ENCODE measurements at places on chromosomes 12 and 14.
A peak's percentile ranks its signal among the peaks of the same experiment; 100 is the strongest.

DNA sequence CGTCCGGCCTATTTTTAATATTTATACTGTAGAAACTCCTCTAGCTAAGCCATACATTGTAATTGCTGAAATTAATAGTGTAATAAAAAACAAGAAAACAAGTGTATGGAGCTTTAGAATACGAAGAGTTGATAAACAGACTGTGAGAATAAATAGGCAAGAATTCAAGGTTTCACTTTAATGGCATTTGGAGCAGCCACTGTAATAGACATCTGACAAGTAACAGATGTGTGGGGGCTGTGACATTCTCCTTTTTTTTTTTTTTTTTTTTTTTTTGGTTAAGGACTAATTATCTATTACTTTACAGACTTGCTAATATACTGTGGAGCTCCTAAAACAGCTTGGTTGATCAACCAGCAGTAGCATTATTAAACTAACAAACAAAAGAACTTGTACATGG, 42.1 kb upstream of the CFAP54 start:
- DNase-seq: no peak

DNA sequence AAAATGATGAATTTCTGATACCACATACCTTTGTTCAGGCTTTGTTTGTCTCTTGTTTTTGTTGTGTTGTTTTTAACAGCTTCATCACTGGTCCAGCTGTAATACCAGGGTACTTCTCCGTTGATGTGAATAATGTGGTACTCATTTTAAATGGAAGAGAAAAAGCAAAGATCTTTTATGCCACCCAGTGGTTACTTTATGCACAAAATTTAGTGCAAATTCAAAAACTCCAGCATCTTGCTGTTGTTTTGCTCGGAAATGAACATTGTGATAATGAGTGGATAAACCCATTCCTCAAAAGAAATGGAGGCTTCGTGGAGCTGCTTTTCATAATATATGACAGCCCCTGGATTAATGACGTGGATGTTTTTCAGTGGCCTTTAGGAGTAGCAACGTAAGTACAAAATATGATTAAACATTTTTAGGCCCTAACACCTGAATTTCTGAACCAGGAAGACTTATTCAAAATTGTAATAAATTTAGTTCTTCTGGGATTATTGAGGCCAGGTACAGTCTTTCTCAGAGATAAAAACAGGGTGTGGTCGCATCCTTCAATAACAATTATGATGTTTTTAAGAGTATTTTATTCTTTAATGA, 22.4 kb downstream of the RXYLT1 start:
- DNase-seq: peak; percentile 58

DNA sequence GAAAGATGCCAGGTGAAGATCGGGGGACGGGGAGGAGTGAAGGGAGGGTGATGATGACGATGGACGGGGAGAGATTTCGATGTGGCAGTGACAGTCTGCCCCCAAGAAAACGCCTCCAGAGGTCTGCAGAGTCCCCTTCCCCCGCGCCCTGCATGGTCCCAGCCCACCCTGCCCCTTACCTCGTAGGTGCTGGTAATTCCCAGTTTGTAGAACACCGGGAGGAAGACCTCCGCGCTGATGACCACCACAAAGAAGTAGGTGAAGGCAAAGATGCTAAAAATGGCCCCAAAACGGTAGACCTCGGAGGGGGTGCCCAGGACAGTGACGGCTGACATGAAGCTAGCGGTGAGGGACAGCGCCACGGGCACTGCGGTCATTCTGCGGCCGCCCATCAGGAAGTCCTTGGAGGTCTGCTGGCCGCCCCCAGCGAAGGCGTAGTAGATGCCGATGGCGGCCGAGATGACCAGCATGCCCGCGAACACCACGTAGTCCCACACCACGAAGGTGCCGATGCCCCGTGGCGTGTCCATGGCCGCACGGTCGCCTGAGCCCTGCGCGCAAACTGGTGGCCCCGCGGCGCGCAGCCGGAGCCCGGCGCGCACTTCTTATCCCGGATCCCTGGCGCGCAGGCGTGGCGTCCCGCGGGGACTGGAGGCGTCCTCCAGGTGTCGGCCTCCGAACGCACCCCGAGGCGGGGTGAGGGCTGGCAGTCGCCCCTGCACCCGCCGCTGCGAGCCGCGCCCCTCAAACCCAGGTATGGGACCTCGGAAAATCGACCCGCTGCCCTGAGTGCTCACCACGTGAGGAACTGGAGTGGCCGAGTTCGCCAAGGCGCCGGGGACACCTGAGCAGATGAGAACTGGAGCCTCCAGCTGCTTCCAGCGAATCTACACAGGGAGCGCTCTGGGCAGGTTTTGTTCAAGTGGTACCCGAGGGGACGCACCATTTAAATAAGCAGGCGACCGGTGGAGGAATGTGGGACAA, at the start of gene SLC5A8:
SLC5A8 (minus strand) TSS at position 920 of the 984 bp plus-strand sequence; CDS start at position 530, 390 bp downstream.
- no peak for DNase-seq

- no peak for DNase-seq
Observed at GRCh38 chr14:102916347-102917055, 6.0 kb upstream of the AMN start.

DNA sequence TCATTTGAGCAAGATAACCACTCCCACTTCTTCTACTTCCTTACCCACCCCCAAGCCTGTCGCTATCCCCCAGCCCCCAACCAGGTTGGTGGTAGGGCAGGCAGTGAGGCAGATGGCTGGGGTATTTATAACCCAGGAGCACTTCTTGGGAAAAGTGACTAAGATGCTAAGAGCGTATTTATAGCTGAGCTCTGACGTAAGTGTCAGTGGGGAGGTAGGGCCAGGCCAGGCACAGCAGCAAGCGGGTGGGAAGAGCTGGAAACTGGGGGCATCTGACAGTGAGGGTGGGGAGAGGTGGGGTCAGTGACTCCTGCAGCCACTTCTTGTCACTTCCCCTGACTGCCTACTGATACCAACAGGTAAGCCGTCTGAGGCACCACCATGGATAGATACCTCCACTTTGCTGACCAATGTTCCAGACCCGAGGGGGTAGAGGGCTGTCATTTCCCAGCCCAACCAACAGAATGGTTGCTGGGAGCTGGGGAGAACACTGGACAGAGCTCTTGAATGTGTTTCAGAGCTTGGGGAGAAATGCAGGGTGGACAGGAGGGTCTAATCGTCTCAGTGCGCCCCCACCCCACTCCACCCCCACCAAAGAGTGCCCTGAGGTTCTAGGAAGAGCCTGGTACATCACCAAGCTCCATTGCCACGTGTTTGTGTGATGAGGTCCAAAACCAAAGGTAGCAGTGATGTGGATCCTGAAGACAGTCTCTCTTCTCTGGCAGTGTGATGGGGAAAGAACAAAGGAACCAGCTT, 2.7 kb upstream of the INHBE start:
- DNase-seq: no peak

DNA sequence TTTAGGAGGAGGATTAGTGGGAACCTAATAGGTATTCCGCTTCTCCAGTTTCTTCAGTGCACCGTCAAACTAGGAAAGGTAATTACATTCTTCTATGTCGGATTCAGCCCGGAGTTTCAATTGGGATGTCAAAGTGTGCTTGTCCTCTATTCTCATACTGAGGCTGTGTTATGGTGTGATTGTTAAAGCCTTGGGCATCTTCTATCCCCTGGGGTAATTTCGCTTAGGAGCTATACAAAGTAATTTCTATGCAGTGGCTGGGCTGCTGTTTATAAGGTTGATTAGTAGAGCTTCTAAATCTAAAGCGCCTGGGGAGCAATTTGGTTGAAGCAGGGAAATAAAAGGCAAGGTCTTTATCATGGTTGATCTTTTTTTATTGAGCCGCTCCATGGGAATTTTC, 399.6 kb downstream of the ZFP36L1 start:
- no peak for DNase-seq

GRCh38 chr14:24607081-24607480, 2.4 kb downstream of the GZMH start:
- no peak for DNase-seq

DNA sequence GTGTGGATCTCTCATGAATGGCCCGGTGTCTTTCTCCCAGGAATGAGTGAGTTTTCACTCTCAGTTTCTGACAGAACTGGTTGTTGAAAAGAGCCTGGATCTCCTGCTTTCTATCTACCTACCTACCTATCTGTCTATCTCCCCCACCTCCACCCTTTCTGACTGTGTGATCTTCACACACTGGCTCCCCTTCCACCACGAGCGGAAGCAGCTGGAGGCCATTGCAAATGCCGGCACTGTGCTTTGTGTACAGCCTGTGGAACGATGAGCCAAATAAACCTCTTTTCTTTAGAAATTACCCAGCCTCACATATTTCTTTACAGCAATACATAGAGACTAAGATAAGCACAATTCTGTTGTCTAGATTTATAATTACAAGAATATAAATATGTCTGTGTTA, 7.2 kb downstream of the GSKIP start:
- DNase-seq: no peak

- DNase-seq: no peak
Observed at GRCh38 chr12:28830491-28830890, 318.6 kb upstream of the FAR2 start.

GRCh38 chr14:37172936-37173614, 669 bp upstream of the SLC25A21 start:
- DNase-seq: no peak

- no peak for DNase-seq
Observed at GRCh38 chr12:58657190-58657589, 263.1 kb downstream of the LRIG3 start.

DNA sequence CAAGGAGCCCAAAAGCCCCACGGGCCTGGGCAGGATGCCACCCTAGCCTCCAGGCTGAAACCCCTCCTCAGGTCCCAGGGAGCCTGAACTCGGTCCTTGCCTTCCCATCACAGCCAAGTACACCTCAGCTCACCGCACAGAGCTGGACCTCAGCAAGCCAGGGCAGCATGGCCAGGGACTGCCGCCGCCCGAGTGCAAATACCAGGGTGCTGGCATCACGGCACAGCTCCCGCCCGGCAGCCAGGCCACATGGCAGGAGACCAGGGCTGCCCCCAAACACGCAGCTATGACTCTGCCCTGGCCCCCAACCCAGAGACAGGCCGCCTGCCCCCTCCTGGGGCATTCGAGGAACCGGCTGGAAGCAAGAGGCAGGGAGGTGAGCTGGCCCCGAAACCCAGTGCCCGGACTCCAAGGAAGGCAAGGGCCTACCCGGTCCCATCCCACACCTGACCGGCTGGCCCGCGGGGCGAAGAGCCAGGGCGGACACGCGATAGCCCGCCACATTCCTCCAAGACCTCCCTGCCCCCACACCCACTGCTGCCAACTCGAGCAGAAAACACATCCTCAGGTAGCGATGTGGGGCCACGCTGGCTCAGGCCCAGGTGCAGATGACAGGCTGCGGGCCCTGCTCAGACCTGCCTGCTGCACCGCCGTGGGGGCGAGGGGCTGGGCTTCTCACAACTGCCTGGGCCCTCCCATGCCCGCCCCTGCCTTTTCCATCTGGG, 2.7 kb downstream of the JAG2 start:
- DNase-seq: no peak

- DNase-seq: no peak
Observed at GRCh38 chr14:51650716-51651387, 858 bp upstream of the FRMD6 start.

GRCh38 chr12:104665296-104665695, 208.5 kb downstream of the CHST11 start:
- DNase-seq: no peak

GRCh38 chr14:26589925-26590324, 7.9 kb downstream of the NOVA1 start:
- DNase-seq: no peak

- no peak for DNase-seq
Observed at GRCh38 chr12:98686603-98687002, 41.5 kb downstream of the APAF1 start.

GRCh38 chr14:94462763-94463572, 10.4 kb upstream of the SERPINA11 start:
- DNase-seq: no peak

- no peak for DNase-seq
Observed at GRCh38 chr12:81819991-81820633, 61.0 kb upstream of the PPFIA2 start.

DNA sequence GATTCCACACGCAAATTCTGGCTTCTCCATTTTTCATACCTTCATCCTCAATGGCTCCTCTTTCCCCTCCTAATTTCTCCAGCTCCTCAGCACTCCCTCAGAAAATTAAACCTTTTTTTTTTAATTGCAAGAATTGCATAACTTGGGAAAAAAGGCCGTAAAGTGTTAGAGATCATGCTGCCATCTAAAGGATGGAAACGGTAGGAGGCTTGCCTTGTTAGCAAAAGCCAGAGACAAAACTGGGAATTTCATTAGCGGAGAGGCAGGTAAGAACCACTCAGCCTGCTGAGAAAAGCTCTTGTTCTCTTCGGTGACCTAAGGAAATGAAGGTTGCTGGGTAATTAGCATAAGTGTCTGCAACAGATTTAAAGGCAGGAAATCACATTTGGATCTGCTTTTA, 204.3 kb downstream of the AEBP2 start:
- peak; percentile 77 for DNase-seq

GRCh38 chr14:41817626-41818025, 210.9 kb downstream of the LRFN5 start:
- DNase-seq: no peak

DNA sequence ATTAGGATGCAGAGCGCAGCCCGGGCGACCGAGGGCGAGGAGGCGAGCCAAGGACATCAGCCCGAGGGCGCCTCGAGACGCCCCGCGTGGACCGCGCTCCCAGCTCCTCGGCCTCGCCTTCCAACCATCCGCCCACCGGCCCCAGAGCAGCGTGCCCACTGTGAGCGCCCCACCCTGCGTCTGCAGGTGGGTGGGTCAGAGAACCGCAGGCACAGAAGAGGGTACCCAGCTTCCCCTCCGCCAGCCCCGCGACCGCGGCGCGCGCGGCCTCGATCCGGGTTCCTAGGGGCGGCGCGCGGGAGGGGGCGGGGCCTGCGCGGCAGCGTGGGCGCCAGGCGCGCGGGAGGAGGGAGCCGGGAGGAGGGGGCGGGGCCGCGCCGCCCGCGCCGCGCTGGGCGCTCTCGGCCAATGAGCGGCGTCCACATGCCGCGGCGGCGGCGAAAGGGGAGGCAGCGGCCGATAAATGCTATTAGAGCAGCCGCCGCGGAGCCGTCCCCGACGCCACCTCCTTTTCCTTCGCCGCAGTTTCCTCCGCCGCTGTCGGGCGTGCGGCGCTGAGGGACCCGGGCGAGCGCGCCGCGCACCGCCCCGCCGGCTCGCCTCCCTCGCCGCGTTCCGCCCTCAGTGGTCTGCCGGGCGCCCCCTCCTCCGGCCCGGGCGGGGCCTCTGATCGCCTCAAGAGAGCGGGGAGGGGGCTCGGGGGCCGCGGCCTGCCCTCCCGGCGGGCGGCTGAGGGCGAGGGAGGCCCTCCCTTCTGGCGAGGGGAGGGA, at the start of gene ATP2A2:
ATP2A2 (plus strand) TSS at position 469 of the 770 bp plus-strand sequence. CDS start 543 bp downstream, outside the sequence.
- peak; percentile 89 for DNase-seq

DNA sequence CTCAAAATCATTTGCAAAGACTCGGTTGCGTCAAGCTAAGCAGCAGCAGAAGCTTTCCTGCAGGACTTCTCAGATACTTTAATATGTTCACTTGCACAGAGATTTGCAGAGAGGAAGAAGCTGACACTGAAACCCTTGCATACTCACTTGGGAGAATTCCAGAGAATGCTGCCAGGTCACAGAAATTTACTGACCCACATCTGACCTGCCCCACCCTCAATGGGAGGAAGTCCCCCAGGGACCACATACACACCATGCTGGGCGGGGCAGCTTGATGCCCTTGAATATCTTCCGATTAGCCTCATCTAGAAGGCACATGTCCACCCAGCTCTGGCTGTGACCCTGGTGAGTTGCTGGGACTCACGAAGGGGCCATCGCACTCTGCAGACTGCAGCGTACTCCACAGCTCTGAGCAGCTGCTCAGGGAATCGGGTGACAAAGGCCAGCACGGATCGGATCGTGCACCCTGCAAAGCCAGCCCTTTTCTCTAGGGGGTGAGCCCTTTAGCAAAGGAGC, 83.2 kb downstream of the ITPK1 start:
- no peak for DNase-seq

Measured in SK-N-DZ (cell line).